Cortex of kidney (tissue), 1 donor: ENCODE measurements at places on chromosomes 4 and X.

DNA sequence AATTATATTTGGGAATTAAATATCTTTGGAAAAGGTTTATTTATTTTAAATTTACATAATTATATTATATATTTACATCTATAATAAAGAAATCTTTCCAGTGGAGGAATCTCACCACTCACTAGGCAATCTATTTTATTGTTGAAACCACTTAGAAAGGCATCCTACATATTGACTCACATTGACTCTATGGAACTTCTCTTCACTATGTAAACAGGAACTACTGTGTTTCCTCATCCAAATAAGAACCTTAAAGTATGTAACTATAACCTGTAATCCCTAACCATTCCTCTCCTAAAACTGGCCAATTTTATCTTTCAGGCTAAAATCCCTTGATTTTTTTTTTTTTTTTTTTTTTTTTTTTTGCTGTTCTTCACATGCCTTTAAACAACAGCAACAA is 268.7 kb downstream of the MAPK10 start:
- DNase-seq: no peak

GRCh38 chr4:150342945-150343344 is 239.0 kb upstream of the MAB21L2 start:
- DNase-seq: no peak

DNA sequence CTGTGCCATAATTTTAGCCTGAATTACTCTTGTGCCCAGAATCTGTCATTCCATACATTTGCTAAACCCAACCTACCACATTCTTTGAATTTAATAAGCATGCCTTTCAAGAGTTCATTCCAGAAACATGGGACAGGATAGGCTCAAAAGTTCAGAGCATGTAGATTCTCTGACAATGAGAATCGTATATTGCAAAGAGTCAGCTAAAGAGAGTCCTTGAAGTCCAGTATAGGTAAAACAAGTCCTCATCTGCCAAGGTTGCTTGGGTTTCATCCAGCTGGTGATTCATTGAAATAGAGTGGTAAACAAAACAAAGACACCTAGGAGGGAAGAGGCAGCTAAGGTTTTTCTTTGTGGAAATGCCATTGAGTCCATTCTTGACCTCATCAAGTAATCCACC is 249.3 kb upstream of the DIPK2B start:
- DNase-seq: no peak

- DNase-seq: no peak
These were observed 534.6 kb downstream of the BCOR start for GRCh38 chrX:39563178-39563577.
